A172 (cell line): ENCODE measurements at places on chromosomes 7 and 10.

GRCh38 chr10:53619671-53620070 is 847.1 kb upstream of the MBL2 start:
- DNase-seq, result no peak

DNA sequence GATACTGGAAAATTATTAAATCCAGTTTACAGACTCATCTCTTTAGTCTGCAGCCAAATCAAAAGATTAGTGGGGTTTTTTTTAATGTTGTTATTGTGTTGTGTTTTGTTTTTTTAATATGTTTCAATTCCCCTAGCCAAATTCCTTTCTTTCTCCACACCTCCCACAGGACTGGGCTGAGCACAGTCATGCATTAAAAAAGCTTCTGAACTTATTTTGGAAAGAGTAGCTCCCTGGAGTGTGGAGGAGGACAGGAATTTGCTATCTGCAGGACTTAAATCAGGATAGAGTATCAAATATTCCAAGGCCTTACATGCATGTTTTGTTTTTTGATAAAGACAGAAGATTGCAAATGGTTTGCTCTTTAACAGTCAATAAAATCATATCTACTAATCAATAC is 90.7 kb downstream of the GNAI1 start:
- DNase-seq, result no peak

GRCh38 chr10:114584419-114584818 is 73.7 kb downstream of the ABLIM1 start:
- no peak for DNase-seq

DNA sequence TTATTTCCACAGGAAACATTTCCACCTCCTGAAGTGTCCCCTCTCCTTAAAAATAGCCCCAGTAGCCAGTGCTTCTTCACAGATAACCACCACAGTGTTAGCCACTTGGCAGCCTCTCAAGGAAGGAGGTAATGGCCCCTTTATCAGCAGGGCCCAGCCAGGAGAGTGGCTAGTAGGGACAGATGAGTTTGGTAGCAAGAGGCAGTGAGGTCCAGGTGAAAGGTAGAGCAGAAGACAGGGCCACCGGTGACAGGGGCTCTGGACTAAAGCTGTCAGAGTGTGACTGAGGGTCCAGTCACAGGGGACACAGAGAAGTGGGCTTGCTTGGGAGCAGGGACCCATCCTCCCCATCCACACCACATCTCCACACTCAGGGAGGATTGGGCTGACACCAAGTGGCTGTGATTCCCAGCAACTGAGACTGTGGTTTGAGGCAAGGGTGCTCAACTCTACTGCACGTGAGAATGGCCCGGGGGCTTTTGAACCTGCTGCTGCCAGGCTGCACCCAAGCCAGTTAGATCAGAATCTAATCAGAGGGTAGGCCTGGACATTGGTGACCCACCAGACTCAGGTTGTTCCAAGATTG is 52.2 kb downstream of the C10orf120 start:
- no peak for DNase-seq

GRCh38 chr10:91682912-91683311 is 50.0 kb upstream of the PPP1R3C start:
- DNase-seq, result no peak

DNA sequence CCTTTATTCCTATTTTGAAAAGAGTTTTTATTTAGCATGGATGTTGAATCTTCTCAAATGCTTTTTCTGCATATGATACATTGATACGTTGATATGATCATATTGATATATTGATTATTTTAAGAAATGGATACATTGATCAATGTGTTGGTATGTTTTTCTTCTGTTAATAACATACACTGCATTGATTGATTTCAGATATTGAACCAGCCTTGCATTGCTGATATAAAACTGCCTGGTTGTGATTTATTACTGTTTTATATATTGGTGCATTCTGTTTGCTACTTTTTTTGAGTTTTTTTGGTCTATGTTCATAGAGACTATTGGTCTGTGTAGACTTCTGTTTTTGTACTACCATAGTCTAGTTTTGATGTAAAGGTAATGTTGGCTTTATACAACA is 26.8 kb upstream of the RABGEF1 start:
- no peak for DNase-seq

DNA sequence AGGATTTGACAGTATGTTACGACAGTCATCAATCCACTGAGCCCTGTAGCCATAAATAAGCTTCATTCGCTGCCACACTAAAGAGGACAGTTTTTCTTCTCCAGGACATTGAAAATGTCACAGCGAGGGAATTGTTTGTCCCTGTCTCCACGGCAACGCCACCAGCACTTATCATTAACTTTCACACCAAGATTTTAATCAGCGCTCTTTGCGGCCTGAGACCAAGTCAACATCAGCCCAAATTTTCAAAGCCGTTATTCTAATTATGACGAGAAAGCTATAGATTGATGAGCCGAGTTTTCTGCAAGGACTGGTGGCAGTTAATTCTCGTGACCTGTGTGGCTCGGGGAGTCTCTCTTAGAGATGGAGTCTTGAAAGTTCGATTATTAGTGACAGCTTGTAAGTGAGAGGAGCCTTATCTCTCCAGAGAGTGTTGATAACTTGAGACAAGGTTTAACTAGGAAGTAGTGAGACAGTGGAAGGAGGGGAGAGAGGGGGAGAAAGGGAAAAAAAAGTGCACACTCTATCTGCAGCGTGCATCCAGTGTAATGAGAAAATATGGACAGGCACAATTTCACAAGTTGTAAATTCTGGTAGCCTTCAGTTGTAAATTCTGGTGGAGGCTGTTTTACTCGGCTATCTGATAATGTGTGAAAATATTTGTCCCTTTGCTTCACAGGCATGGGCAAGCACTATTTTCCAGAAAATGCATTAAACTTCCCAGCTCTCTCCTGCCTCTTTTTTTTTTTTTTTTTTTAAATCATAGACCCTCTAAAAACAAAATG is 473.3 kb downstream of the LRMDA start:
- DNase-seq, result no peak

DNA sequence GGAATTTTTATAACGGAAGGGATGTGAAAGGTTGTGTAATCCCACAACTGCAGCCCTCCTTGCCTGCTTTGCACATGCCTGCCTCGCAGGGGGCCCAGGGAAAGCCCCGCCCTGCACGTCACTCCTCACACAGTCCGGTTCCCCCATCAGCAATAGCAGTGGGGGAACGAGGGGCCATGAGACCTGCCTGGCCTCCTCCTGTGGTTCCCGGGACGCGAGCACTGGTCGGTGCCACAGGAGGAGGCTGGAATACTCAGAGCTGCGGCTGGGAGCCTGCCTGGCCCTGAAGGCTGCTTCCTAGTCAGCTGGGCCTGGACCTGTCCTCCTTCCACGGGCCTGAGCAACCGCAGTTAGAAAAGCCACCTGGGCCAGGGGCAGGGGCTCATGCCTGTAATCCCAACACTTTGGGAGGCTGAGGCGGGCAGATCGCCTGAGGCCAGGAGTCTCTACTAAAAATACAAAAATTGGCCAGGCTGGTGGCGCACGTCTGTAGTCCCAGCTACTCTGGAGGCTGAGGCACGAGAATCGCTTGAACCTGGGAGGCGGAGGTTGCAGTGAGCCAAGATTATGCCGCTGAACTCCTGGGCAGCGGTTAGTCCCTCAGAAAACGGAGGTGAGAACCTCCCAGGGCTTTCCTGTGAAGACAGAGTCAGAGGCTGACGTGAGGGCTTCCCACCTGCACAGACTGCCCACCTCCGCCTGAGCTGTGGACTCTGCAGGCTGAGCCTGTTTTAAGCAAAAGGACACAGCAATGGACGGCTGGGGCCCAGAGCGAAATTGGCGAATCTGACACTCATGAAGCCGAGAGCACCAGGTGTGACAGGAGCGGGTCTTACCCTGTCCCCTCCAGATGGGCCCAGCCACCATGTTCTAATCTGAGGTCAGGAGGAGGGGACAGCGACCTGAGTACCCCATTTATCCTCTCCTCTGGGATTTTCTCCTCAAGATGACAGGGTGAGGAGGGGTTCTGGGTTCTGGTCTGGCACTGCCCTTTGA is 52.9 kb downstream of the VIPR2 start:
- DNase-seq, result no peak

DNA sequence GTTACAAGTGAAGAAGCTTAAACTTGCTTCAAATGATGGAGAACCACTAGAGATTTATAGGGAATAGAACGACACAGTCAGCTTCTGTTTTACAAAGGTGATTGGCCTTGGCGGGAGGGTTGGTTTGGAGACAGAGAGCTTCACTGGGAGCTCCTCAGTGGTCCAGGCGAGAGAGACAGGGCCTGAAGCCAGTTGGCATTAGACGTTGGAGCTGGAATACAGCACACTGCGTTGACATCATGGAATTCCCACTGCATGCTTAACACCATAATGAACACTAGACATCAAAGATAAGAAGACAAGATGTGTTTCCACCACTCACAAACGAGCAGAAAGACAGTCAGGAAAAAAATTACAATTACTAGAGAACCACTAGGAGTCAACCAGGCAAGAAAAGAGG is 67.8 kb downstream of the TBXAS1 start:
- no peak for DNase-seq

DNA sequence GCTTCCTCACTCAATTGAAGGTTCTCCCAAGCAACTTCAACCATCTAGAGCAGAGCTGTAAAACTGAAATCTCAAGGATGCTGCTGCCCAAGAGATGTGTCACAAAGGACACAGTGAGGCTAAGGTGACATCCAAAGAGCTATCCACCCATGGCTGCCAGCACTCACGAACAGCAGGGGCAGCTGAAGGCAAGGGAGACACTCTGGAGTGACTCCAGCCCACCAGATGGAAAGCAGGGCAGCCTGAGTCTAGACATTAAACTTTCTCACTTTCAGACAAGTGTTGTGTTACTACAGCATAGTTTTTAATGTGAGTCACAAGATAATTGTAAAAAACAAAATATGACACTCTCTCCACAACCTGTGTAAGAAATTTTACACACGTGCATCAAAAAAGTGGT is 113.5 kb downstream of the LARP4B start:
- DNase-seq, result no peak

- no peak for DNase-seq
Measured at GRCh38 chr7:142857625-142858024, 2.7 kb downstream of the EPHB6 start.

GRCh38 chr10:14727924-14728323 is 46.8 kb downstream of the FAM107B start:
- DNase-seq, result no peak

- DNase-seq, result no peak
Measured at GRCh38 chr7:42456756-42457276, 219.8 kb upstream of the GLI3 start.

DNA sequence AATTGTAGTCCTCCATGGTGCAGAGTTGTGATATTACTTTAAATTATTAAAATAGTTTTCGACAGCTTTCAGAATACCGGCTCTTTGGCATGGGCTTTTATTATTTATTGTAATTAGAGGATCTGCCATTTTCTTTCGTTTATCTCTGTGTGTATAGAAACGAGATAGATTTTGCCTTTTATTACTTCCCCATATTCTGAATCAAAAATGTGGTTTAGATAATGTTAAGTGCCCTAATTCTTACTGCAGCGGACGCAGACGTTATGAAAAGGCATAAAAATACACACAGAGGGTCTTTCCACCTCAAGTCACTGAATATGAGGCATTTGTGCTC is 1.9 kb upstream of the ARID5B start:
- no peak for DNase-seq

DNA sequence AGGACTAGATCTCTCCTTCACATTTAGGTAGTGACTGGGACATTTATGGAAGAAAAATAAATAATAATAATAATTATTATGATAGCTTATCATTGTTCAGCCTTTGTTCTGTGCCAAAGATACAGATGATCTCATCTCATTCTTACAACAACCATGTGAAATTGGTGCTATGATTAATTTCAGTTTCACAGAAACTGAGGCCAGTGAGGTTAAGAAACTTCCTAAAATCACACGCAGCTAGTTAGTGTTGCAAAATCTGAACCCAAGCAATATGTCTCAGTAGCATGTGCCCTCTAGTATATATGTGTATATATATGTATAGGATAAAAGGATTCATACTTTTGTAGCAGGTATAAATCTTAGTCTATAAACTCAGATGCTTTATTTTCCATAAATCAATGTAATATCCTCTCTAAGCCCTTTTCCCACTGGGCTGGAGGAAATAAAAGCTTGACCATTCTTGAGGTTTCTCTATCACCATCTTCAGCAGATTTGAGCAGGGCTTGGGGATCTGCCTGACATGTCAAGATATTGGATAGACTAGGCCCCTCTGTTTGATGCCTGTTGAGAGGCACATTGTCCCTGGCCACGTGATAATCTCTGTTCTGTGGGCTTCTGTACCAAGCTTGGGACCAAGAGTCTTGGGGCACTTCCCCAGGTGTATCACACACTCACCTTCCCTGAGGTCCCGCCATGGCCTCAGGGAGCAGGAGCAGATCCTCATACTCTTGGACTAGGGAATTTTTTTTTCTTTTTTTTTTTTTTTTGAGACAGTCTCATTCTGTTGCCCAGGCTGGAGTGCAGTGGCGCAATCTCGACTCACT is 172.6 kb upstream of the NRP1 start:
- DNase-seq, result no peak

DNA sequence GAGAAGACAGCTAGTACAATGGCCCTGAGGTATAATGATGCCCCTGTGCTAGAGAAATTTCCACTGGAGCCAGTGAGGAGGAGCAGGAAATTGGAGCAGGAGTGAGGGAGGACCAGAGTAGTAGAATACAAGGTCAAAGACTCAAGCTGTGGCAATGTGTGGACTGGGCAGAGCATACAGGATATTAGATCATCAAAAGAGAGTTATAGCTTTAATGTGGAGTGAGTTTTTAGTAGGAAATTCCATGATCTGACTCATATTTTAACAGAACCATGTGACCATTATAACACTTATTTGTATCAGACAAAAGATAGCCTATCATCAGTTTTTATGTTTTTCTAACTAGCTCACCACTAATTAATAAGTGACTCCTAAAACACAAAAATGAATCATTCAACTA is 154.1 kb downstream of the DGKB start:
- DNase-seq, result peak; percentile 98

GRCh38 chr10:126336801-126337200 is 51.5 kb downstream of the ADAM12 start:
- no peak for DNase-seq

- DNase-seq, result no peak
Measured at GRCh38 chr7:2723138-2723850, 35.3 kb downstream of the AMZ1 start.

DNA sequence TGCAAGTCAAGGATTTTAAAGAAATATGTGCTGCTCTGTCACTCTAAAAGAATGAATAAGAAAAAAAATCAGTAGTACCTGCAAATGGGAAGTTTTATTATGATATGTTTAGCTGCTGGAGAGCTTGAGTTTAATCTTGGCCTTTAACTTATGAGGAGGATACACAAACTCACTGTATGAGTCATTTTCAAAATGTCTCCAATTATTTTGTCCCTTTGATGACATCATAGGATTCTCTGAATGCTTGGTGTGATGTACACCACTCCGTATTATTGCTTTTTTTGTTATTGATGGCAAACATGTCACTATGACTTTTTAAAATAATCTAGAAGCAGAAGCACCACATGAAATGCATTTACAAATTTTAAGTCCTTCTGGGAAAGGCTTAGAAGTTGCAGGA is 125.8 kb downstream of the RALA start:
- peak; percentile 82 for DNase-seq

DNA sequence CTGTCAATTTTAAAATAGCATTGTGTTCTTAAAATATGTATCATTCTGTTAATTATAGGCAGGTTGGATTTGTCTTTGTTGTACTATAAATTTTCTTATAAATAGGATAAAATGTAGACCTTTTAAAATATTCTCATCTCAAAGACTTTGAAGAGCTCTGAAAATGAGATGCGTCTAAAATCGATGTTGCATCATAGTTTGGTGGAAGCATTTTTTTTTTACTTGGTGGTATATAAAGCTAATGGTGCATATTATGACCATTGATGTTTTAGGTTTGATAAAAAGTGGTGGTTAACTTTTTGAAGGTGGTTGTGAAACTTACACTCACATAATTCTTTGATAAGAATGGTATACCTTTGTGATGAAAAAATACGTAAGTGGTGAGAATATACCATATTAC is 69.1 kb downstream of the ZNRF2 start:
- no peak for DNase-seq
